ENCODE measurements at places on chromosomes 7 and 10. TPM values are rescaled to one million over a fixed set of nuclear protein-coding genes. Genes with fewer than 3 reads are reported as not detected.
A peak's percentile ranks its signal among the peaks of the same experiment; 100 is the strongest.

Gene C10orf67
- 0.76 TPM for polyA plus RNA-seq

Gene SSC4D
- polyA plus RNA-seq = 1.8 TPM

Gene FGL2
- polyA plus RNA-seq = 7.5 TPM

GRCh38 chr10:4240608-4241197 lies 455.7 kb upstream of the KLF6 start:
- DNase-seq = no peak

DNA sequence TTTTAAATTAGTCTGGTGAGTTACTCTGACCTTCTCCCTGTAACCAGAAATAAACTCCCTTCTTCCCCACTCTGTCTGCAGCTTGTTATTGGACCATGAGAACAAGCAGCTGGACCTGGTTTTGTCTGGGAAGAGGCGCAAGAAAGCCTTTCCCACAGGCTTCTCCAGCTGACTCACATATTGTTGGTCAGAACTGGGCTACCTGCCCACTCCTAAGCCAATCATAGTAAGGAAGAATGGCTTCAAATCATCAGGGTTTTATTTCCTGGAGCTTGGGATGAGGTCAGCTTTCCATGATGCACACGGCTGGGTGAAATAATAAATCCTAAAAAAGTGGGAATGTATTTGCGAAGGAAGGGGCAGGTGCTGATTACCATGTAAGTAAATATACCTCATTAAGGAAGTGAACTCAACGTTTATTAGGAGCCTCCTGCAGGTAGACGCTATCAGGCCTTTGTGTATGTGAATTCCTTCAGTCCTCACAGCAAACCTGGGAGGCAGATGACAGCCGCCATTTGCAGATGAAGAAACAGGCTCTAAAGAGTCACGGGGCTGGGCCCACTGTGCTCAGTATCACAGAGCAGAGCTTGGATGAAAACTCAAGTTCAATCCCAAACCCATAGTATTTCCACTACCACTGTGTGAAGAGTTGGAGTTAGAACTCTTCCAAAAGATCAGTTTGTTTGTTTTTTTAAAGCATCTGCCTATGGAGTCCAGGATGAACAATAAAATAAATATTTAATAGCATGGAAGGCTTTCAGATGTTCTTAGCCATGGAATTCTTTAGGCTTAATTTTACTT lies 32.8 kb downstream of the IL15RA start:
- DNase-seq = peak; percentile 84

GRCh38 chr7:133528796-133529195 lies 275.9 kb downstream of the EXOC4 start:
- DNase-seq = no peak

GRCh38 chr7:87609916-87610315 lies 9.2 kb upstream of the ABCB1 start:
- DNase-seq = no peak

DNA sequence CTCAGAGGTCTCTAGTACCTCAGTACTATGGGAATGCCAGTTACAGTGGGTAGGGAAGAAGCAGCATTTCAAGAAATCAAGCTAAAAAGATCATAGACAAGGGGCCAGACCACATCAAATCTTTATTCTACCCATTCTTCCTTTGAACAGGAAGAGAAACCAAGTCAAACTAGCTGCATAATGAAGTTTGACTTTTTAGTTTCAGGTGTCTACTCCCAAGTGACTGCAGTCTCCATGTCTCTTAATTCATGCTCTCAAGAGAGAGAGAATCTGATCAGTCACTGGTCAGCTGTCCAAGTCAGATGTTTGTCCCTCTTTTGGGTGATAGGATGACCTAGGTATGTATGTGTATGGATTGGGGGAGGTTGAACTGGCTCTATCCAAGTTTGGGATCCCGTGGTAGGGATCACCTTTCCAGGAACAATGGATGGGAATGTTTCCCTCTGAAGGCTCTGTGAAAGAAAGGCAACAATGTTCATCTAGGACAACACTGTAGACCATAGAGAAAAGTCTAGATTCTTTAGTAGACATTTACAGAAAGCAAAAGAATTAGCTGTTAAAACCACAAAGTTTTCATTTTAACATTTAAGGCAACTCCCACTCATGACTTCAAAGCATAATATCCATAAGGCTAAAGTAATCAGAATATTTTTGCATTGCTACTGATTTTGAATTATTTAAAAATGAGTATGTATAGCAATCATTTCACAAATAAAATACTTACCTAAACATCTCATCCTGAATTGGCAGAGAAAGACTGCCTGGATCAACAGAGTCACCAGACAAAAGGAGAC lies 30.1 kb upstream of the PRTFDC1 start:
- DNase-seq = no peak
